CD4-positive, alpha-beta T cell treated with Interleukin-15 for 4 hours (primary cell): ENCODE measurements at places on chromosomes 4 and X.
A peak's percentile ranks its signal among the peaks of the same experiment; 100 is the strongest.

DNA sequence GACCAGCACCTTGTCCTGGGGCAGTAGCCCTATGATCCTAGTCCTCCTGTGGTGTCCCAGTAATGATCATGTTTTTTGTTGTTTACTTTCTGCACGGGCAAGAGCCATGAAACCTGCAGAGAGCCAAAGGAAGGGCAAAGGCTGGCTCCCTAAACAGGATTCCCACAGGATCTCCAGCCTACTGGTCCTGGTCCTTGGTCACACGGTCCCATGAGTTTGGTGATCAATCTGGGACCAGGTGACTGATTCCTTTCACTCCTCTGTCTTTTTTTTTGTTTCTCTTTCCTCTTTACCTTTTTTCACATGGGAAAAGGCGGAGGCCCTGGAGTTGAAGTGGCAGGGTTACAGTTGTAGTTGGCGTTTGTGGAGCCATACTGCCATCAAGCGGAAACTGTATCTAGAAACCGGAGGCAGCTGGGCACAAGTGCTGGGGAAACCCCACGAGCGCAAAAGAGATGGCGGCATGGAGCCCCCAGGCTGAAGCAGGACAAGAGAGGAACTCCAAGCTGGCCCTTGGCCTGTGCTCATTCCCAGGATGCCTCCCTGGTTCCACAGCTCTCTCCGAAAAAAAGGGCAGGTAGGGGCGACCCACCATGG, 34.6 kb downstream of the NBDY start:
- DNase-seq: peak; percentile 55

- DNase-seq: no peak
These were observed 110.7 kb downstream of the CFAP299 start for GRCh38 chr4:80446248-80446647.

GRCh38 chrX:16517039-16517605, 132.8 kb upstream of the S100G start:
- DNase-seq: no peak

DNA sequence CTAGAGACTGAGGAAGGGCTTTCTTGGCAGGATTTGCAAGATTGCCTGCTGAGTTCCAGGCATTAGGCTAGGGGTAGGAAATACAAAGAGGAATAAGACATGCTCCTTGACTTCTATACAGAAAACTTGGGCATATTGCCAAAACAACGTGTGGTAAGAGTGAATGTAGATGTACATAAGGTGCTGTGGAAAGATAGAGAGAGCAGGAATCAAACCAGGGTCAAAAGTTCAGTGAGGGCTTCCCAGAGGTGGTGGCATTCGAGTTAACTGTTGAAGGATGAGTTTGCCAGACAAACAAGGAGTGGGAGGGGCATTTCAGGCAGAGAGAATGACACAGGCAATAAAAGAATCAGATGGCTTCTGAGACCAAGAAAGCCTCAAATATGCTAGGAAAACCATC, 187.9 kb downstream of the KDR start:
- no peak for DNase-seq

GRCh38 chrX:154366666-154367055, 7.8 kb downstream of the FLNA start:
- DNase-seq: no peak

DNA sequence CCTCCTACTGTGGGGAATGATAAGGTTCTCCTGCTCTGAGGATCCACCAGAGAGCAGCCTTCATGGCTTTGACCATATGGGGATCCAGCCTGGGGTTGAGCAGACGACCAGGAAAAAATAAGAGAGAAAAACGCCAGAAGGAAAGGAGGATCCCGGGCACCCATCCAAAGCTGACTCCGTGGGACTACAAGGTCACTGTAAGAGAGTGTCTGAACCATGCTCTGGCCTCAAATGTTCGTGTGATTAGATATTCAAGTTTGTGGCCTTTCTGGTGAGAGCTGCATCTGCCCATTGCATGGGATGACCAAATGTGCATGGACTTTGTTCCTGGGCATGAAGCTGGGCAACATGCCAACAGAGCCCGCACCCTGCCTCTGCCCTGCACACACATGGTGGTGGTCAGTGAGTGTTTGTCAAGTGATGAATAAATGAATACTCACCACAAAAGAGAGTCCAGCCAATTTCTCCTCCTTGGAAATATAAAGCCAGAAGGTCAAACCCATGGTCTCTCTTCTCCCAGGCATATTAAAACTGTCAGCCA, 346.0 kb upstream of the GATB start:
- DNase-seq: no peak

- DNase-seq: no peak
These were observed 58.8 kb downstream of the C4orf50 start for GRCh38 chr4:5959211-5959982.

- DNase-seq: no peak
These were observed 113.9 kb downstream of the DRD5 start for GRCh38 chr4:9895333-9895705.

GRCh38 chrX:599837-600715, 30.5 kb upstream of the SHOX start:
- DNase-seq: no peak

- no peak for DNase-seq
These were observed 46.8 kb downstream of the EPHA5 start for GRCh38 chr4:65623506-65623905.

- no peak for DNase-seq
These were observed 131.2 kb upstream of the STX18 start for GRCh38 chr4:4673070-4673469.

DNA sequence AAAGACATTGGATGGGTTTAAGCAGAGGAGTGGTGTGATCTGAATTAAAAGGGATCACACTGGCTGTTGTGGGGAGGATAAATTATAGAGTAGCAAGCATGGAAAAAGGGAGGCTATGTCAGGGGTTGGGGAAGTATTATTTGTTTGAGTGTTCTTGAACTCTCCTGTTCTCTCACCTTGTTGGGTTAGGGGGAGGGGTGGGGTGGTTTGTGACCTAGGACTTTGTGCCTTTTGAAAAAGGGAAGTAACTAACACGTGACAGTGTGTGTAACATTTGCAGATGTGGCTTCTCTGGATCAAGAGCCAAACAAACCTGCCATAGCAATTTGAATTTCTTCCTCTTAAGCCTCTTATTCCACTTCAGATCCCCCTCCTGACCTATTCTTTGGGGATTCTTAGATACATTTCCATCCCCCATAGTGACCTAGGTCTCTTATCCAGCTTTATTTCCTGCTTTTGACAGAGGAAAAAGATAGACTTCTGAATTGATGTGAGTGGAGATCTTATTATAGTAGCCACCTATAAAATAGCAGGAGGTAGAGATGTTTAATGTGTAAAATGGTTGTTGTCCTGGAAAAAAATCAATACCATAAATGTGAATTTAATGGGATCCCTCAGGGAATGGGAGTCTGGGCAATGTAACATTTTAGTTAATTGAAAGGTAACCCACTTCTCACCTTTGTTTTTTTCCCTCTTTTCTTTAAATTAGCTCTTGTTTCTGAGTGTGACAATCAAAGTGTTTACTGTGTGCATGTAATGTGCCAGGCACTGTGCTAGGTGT, 120.4 kb downstream of the CT47B1 start:
- no peak for DNase-seq

DNA sequence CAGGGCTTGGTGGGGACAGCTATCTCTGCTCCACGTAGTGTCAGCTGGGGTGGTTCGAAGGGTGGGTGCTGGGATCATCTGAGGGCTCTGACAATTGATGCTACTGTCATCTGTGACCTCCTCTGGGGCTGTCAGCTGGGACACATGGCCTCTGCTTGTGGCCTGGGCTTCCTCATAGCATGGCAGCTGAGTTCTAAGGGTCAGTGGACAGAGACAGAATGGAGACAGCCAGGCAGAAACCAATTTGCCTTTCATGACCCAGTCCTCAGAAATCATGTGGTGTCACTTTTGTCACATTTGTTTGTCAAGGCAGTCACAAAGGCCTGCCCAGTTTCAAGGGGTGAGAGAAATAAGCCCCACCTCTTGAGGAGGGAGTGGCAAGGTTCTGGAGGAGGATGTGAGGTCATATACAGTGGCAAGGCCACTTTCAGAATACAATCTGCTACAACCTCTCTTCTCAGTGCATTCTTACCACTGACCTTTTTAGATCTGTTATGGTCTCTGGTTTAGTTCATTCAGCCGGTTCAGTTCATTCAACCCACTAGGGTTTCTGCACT, 103.6 kb upstream of the BCOR start:
- peak; percentile 27 for DNase-seq

DNA sequence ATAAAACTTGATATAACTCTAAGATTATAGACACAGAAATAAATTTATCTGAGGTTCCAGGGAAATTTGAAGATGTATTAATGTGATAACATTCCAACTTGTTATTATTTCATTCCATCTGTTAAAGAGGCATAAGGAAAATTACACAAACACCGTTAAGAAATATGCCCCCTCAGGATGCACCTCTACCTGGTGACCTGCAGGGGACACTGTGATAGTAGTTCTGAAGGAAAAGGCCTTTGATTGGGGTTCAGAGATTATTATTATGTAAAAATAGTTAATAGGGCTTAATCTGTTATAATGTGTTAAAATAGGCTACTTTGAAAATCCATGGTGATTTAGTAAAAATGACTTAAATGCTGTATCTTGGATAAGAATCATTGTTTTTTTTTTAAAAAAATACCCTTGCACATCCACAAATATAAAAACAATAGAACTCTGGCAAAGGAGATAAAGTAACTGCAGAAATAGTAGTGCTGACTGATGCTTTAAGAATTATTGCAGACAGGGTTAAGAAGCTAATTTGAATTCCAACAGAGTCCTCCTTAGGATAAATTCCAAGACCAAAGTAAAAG, 6.1 kb upstream of the ABRAXAS1 start:
- DNase-seq: peak; percentile 41

GRCh38 chr4:105112274-105112673, 34.4 kb upstream of the TET2 start:
- DNase-seq: no peak

DNA sequence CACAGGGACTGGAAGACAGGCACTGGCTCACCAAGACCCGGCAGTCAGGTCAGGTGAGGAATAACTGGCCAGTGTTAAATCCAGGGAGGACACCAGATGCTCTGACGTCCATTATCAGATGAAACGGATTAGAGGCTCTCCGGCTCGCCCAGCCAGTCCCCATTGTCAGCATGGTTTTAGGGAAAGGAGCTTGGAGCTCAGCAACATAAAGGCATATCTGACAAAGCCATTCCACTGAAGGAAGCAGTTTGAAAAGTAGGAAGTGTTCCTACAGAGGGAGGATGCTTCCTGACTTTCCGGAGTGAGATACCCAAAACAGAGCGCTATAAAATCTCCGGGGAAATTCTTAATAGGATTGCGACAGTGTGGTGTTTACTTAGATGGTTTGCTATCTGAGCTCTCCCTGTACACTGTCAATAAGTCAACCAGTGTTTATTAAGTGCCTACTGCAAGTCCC, 14.8 kb downstream of the NDNF start:
- DNase-seq: no peak

- no peak for DNase-seq
These were observed 18.0 kb downstream of the AIFM1 start for GRCh38 chrX:130147631-130148030.

GRCh38 chr4:98518559-98519267, 139.7 kb downstream of the TSPAN5 start:
- DNase-seq: no peak

DNA sequence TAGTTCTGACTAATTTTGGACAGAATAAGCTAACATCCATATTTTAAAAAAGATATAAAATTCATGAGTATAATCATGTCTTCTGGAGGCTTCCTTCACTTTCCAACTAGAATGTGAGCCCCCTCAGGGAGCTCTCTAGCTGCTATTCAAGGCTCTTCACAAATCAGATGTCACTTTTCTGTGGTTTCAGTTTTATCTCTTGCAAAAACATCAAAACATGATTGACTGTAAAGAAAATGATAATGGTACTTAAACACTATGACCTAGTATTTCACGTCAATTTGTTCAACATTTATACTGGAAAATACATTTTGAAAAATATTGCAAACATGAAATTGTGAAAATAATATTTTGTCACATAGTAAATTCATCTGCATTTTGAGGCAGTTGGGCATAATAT, 234.2 kb downstream of the UNC5C start:
- DNase-seq: no peak

- DNase-seq: no peak
These were observed 319.0 kb downstream of the DKK2 start for GRCh38 chr4:106717091-106717490.

- DNase-seq: no peak
These were observed 140.1 kb downstream of the CBR4 start for GRCh38 chr4:168870004-168870403.

GRCh38 chrX:40474645-40475044, 106.1 kb upstream of the ATP6AP2 start:
- DNase-seq: no peak

DNA sequence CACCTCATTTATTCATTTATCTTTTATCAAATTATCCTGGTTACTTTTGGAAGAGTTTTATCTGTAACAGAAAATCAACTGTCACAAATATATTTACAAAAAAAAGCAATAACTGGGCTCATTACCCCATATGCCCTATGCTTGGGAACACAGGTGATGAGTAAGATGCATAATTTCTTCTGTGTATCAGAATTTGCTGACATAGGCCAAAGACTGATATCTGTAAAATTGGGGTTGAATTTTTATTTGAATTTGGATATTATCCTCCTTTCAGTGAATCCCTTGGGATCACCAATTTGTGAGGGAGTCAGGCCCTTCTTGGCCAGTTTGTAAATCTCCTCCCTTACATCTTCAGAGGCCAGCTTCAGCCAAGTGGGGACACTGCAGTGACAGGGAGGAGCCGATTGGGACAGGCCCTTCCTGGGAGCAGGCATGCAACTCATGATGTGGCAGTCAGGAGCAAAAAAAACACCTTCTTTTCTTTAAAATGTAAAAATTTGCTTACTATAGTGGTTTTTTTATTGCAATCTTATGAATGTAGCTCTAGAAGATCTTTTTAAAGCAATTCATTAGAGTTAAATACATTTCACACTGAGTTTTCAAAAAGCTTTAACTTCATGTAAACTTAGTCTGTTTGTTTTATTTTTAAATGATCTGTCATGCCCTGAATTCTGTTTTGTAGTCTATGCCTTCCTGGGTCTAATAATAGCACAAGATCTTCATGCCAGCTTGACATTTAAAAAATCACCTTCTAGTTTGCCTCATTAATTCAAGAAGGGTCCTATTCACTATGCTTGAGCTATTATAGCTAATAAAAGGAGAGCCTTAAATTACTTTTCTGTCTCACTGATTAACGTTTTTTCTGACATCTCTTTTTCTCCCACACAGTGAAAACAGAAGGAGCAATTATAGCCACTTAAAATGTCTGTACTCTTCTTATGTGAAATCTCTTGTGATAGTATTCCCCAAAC, 136.6 kb upstream of the SPRY1 start:
- DNase-seq: no peak

- no peak for DNase-seq
These were observed 901.5 kb downstream of the ARAP2 start for GRCh38 chr4:35342833-35343232.
